Pancreas (tissue), 10 donors: ENCODE measurements at places on chromosomes 1 and 21. TPM values are rescaled to one million over a fixed set of nuclear protein-coding genes. Genes with fewer than 3 reads are reported as not detected.

OSCP1 gene
- 4.2 TPM for total RNA-seq

RRP1 gene
- total RNA-seq: 7.6 TPM

DNA sequence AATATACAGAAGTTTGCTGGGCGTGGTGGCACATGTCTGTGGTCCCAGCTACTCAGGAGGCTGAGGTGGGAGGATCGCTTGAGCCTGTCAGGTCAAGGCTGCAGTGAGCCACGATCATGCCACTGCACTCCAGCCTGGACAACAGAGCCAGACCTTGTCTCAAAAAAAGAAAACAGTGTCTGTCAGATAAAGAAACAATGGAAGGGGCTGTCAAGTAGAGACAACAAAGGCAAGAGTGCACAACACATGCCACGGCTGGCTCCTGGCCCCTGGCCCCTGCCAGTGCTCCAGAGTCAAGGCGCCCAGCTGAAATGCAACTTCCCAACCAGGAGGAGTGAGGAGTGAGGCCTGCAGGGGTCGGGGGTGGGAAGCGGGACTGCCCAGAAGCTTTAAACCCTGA is 32.6 kb downstream of the PRDM15 start:
- no peaks in the 10 kb centered on the region for H3K36me3 ChIP-seq
- H3K27ac ChIP-seq: no peak overlapping the region
- no peaks in the 10 kb centered on the region for H3K27me3 ChIP-seq
- no peak overlapping the region for H3K4me3 ChIP-seq
- H3K4me1 ChIP-seq: no peaks in the 10 kb centered on the region

DNA sequence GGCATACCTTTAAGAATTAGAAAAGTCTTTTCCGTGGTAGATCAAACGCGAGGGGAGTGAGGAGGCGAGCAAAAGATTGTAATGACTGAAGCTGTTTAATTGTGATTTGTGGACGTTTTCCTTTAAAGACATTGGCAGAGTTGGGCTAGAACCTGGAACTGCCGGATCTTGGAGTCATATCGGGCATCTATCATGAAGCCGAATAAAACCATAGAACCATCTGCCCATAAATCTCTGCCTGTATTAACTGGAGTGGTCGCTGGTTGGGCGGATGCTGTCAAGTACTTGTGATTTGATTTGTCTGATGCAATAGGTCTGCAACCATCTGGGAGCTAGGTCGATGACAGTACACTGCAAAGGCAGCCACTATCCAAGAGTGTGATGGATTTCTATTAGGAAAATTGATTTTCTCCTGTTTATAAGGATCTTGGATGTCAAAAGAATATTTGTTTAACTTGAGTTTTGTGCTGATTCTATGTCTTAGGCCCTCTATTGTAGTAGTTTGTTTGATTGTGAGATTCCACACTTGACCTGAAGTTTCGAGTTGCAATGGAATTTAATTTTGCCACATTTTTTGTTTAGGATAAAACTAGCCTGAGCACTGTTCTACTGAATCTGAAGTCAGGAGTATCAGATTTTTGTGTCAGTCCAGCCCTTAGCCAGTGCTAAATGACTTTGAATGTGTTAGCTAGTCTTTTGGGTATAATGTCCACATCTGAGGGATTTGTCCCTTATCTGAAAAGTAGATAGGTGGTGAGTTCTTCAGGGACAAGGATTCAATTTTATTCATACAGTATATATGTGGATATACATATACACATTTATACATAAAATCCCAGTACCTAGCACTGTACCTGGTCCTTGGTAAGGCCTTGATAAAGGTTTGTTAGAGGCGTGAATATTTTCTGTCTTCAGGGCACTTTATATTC is 1.2 kb downstream of the SARS1 start:
- H3K4me1 ChIP-seq: peaks cover 29% of the 10 kb centered on the region
- H3K36me3 ChIP-seq: no peaks in the 10 kb centered on the region
- peak overlapping the region; percentile 77 for H3K4me3 ChIP-seq
- DNase-seq: no peak

- no peaks in the 10 kb centered on the region for H3K4me1 ChIP-seq
- H3K36me3 ChIP-seq: no peaks in the 10 kb centered on the region
- no peak for DNase-seq
- H3K4me3 ChIP-seq: no peak overlapping the region
- H3K27me3 ChIP-seq: no peaks in the 10 kb centered on the region
These were observed 47.1 kb upstream of the KCNE1 start for GRCh38 chr21:34559089-34559631.

- no peak overlapping the region for H3K4me3 ChIP-seq
- no peak overlapping the region for H3K27ac ChIP-seq
- H3K4me1 ChIP-seq: no peaks in the 10 kb centered on the region
- no peaks in the 10 kb centered on the region for H3K27me3 ChIP-seq
- H3K36me3 ChIP-seq: no peaks in the 10 kb centered on the region
- DNase-seq: no peak
These were observed 31.8 kb downstream of the KCNQ4 start for GRCh38 chr1:40815420-40815819.

- H3K36me3 ChIP-seq: no peaks in the 10 kb centered on the region
- no peaks in the 10 kb centered on the region for H3K27me3 ChIP-seq
- H3K4me1 ChIP-seq: peaks cover 30% of the 10 kb centered on the region
- no peak overlapping the region for H3K27ac ChIP-seq
These were observed 70.7 kb upstream of the JUN start for GRCh38 chr1:58854576-58854975.
